ENCODE measurements at places on chromosomes 3 and 15.

DNA sequence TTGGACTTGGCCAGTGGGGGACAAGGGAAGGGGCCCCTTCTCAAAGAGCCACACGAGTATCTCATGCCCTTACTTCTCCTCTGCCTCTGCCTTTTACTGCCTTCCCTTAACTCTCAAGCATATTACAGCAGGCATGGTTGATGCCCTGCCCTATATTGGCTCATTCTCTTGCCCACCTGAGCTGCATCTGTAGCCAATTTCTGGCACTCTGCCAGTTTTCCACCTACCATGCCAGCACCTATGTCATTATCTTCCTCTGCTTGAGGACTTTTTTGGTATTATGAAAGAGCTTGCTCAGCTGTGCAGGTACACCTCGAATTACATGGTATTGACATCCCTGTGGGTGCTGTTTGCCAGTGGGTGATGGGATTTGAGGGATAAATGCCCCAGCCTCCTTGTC, 181.8 kb downstream of the OXSM start:
- no peak for DNase-seq

- DNase-seq = no peak
Measured at GRCh38 chr3:294096-294495, 97.5 kb downstream of the CHL1 start.

DNA sequence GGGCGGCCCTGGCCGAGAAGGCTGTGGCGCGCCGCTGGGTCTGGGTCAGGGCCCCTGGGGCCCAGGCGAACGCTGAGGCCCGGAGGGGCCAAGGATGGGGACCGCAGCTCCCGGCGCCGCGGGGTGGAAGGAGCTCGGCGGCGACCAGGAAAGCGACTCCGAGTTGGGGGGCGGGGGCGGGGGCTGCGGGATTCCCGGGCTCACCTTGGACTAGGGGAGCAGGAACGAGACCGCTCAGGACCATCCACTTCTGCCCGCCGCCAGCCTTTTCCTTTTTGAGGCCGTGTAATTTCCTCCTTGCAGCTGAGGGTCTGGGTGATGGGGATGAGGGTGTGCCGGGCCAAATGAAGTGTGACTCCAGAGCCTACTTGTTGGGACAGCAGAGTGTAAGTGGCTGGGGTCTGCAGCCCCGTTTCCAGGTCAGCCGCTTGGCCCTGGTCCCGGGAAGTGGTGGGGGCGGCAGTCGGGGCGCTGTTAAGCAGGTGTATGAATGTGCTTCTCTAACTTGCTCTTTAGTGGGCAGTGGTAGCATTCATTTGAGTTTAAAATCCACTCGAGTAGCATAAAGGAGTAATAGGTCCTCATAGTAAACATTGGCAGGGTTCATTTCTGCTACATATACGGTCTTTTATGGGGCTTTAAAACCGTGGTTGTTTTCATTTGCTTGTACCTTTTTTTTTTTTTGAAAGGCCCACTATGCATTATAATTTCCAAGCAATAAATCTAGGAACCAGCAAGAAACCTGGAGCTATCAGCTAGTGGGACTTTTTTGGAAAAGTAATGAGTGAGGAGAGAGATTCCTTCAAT, 717 bp downstream of the PXK start:
- DNase-seq = peak; percentile 59

DNA sequence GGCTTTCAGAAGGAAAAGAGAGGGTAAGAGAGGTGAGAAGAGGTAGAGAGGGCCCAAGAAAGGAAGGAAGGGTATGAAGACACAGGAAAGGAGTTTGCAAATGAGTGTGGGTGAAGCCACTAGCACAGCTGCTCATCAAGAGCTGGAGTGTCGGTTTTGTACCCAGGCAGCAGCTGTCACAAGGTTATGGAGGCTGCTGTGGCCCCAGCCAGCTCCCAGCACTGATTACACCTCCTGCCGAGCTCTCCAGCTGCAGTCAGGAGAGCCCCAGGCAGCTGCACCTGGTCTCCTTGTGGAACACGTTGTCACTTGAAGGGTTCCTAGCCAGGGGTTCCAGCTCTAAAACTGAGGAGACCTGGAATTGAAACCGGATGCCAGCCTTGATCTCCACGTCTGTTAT, 60.4 kb upstream of the CHD2 start:
- peak; percentile 49 for DNase-seq

GRCh38 chr3:188306435-188307005, 152.6 kb downstream of the LPP start:
- no peak for DNase-seq

GRCh38 chr3:49244581-49245205, 32.3 kb downstream of the C3orf62 start:
- no peak for DNase-seq

DNA sequence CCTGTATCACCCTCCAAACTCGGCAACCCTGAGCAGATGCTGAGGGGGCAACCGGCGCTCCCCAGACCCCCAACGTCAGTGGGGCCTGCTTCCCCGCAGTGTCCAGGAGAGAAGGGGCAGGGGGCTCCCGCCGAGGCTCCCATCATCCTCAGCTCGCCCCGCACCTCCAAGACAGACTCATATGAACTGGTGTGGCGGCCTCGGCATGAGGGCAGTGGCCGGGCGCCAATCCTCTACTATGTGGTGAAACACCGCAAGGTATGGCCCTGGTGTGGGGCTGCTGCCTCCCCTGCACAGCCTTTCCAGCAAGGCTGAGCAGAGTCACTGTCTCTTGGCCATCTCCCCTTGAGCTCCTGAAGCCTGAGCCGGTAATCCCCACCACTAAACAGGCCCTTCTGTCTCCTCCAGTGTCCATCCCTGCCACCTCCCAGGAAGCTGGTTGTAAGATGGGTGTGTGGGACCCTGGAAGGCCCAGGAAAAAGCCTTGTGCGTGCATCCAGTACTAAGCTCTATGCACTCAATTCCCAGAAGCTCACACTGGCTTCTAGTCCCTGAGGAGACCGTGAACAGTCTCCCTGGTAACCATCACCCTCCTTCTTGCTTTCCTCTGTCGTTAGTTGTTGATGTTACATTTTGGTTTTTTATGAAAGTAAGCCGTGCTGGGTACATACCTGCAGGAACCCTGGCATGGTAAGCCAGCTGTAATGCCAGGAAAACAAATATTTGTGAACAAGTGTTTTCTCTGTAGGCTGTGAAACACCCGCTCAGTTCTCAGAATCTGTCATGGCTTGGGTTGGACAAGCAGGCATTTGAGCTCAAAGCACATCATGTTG, 63.3 kb downstream of the BOC start:
- DNase-seq = no peak

GRCh38 chr3:159775372-159775961, 213.2 kb upstream of the IL12A start:
- no peak for DNase-seq

DNA sequence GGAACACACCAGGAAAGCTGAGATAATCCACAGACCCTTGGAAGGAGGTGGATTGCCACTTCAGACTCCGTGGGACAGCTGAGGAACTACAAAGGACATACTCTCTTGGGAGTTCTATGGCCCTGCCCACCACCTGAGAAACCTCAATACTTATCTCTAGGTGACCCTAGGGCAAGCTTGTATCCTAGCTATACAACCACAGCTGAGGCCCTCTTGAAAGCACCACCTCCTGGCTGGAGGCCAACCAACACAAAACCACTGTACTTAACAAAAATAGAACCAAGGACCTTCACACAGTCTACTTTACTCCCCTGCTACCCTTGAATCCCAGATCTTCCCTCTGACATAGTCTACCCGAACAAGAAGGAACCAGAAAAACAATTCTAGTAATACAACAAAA, 60.7 kb upstream of the TRIM42 start:
- DNase-seq = no peak

- DNase-seq = no peak
Measured at GRCh38 chr15:92670621-92671020, 15.0 kb upstream of the FAM174B start.

DNA sequence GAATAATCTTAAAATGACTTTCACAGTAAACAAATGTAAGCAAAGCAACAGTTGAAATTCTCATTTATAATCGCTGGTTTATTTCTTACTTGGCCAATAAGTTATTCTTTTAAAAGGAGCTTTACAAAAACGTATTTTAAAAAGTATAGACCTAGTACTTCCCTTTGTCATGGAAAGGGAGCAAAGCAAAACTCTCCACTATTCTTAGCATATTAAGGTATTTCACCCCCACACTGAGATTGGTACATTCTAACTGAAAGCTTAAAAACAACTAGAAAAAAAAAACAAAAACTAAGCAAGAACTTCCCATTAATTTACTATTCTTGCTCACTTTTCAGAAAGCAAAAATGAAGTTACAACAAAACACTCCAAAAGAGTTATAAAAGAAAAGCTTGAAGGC, 1.5 kb downstream of the ATG3 start:
- no peak for DNase-seq

GRCh38 chr15:71185706-71186105, 70.4 kb downstream of the THSD4 start:
- no peak for DNase-seq

- peak; percentile 3 for DNase-seq
Measured at GRCh38 chr3:87272718-87273341, 3.6 kb downstream of the POU1F1 start.

DNA sequence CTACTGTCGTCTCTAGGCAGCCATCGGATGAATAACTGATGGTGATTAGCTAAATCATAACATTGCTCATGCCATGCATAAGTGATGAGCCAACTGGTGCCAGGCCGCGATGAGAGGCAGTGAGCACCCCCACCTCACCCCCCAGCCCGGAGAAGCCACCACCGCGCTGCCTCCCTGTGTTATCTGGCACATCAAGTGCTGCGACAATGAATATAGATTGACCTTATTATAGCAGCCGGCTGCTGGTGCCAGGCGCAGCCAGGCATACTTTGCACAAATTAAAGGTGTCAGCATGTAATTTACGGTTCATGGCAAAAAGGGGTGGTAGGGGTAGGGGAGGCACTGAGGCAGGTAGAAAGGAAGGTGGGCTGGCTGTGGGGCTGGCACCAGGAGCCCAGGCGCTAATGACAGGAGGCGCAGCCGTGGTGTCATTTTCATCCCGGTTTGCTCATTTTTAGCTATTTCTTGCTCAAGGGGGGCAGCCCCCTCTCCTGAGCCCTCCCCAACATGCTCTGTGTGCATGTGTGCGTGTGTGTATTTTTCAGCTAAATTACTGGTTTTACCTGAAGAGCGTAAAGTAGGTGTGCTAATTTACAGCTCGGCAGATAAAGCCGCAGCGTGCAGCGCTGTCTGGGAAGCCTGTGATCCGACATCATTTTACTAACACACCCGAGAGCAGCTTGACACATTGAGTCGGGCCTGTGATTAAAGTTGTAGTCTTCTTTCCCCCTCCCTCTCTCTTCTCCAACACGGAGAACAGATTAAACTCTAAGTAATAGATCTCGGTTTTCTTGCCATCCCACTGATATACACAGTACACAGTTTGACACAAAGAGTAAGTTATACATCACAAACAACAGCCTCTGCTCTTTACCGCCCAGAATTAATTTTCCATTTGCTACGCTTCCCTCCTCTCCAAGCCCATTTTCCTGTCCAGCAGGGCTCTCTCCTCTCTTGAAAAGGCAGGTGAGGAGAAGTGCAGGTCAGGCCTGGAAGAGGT, 212.3 kb downstream of the RPLP1 start:
- no peak for DNase-seq

DNA sequence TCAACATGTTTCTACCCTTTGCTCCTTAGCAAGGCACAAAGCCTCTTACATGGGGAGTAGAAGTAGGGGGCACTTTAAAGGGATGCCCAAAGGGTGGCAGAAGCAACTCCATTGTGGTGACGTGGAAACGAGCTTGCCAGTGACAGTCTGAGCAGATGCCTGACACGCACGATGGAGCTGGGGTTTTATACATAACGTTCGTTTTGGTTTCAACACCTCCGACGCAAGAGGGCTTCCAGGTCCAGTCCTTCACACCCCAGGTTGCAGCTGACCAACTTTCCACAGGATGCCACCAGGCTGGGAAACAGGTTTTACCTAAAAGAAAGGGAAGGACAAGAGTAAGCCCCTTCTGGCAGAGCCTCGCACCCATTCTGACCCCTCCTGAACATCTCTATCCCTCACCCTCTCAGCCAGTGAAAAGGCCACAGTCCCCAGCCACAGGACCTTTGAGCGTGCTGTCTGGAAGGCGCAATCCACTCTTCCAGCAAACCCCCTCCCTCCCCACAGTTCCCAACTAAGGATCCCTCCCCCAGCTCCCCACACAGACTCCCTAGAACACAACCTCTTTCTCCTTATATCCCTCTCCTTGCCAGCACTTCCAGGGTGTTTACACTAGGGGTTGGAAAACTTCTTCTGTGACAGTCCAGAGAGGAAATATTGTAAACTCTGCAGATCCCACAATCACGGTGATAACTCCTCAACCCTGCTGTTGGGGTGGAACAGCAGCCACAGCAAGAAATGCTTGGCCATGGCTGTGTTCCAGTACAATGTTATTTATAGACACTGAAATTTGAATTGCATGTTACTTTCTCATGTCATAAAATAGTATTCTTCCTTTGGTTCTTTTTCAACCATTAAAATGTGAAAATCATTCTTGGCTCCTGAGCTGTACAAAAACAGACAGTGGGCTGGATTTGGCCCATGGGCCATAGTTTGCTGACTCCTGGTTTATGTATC, 36.2 kb downstream of the FAM174B start:
- no peak for DNase-seq

- DNase-seq = no peak
Measured at GRCh38 chr15:93771196-93772030, 459.9 kb upstream of the MCTP2 start.

DNA sequence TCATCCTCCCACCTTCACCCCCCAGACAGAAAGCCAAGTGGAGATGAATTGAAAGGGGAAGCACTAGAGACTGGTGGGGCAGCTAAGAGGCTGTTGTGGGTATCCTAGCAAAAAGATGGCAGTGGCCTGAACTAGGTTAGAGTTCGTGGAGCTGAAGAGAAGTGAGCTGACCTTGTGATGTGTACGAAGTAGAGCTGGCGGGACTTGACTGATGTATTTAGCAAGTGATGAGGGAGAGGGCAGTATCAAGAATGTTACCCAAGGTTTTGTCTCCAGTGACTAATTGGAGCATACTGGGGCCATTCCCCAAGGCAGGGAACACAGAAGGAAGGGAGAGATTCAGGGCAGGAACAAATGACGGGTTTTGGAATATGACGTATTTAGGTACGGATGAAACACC, 50.0 kb upstream of the CP start:
- no peak for DNase-seq

GRCh38 chr3:149180057-149180573, 41.5 kb downstream of the CP start:
- DNase-seq = no peak

GRCh38 chr3:159170436-159171003, 368.7 kb downstream of the MFSD1 start:
- no peak for DNase-seq

- DNase-seq = no peak
Measured at GRCh38 chr15:71180986-71181853, 65.9 kb downstream of the THSD4 start.

- no peak for DNase-seq
Measured at GRCh38 chr3:67540198-67540894, 114.1 kb downstream of the SUCLG2 start.

- DNase-seq = no peak
Measured at GRCh38 chr15:70246623-70247220, 149.0 kb upstream of the TLE3 start.

- no peak for DNase-seq
Measured at GRCh38 chr15:95150466-95150865, 919.1 kb downstream of the MCTP2 start.

GRCh38 chr3:54191220-54191619, 68.9 kb downstream of the CACNA2D3 start:
- no peak for DNase-seq

- DNase-seq = peak; percentile 74
Measured at GRCh38 chr15:74630284-74631086, 14.8 kb downstream of the CLK3 start.

Data from germinal center (tissue), 1 donor.